Activated CD4-positive, alpha-beta memory T cell treated with anti-CD3 and anti-CD28 coated beads for 36 hours (primary cell): ENCODE measurements at places on chromosomes 2 and 18. TPM values are rescaled to one million over a fixed set of nuclear protein-coding genes. Genes with fewer than 3 reads are reported as not detected.

DNA sequence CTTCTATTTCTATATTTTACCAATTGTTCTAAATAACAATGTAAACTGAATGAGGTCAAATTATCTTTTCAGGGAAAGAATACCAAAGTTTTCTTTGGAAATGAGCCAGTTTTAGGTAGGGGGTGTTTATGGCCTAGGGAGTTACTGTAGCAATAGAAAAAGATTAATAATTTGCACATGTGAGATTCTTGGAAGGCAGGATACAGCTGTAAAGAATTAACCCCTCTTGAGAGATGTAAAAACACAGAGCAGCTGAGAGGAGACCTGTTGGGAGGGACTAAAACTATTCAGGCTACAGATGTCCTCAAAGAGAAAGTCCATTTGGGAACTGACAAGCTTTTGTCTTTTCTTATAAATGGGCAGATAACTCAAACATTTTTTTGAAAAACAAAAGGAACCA lies 182.2 kb downstream of the FIGN start:
- DNase-seq = no peak
- H3K27me3 ChIP-seq = no peaks in the 10 kb centered on the region
- no peaks in the 10 kb centered on the region for H3K4me1 ChIP-seq
- H3K27ac ChIP-seq = no peak overlapping the region

- H3K4me1 ChIP-seq = no peaks in the 10 kb centered on the region
- no peaks in the 10 kb centered on the region for H3K36me3 ChIP-seq
- no peak overlapping the region for H3K4me3 ChIP-seq
- peaks cover 7% of the 10 kb centered on the region for H3K27me3 ChIP-seq
Observed at GRCh38 chr2:71851094-71851750, 296.4 kb downstream of the CYP26B1 start.

DNA sequence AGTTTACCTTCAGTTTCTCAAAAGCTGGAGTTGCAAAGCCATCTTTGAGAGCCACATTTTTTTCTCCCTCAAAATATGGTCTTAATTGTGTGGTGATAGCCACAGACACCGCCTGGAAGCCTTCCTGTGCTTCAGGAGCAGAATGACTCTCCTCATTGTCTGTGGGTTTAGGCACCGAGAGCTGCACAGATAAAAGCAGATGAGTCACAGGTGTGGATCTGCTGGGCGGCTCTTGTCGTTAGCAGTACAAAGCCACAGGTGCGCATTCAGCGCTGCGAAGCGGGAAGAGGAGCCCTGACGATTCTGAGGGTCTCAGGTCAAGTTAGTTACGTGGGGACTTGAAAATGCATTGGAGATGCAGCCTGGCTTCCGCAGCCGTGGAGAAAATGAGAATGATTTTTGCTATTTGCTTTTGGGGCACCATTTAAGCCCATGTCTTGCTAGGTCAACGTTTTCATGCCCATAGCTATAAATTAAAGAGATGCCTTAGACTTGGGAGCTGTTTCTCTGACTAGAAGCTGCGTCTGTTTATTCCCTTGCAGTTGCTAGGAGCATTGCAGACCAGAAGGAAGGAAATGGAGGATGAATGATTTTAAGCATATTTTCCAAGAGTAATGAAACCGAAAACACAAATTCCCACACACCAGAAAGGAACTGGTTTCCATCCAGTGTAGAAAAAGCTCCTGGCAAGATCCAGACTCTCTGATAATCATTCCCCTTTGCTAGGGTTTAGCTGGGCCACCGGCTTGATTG lies 51.5 kb downstream of the KLHL29 start:
- H3K27me3 ChIP-seq = peaks cover 14% of the 10 kb centered on the region
- DNase-seq = peak; percentile 55
- H3K36me3 ChIP-seq = peaks cover under 1% of the 10 kb centered on the region
- no peak overlapping the region for H3K4me3 ChIP-seq
- H3K27ac ChIP-seq = no peak overlapping the region

GRCh38 chr2:121375621-121376159 lies 90.7 kb upstream of the TFCP2L1 start:
- H3K27me3 ChIP-seq = no peaks in the 10 kb centered on the region
- H3K36me3 ChIP-seq = peaks cover 60% of the 10 kb centered on the region
- DNase-seq = no peak
- no peak overlapping the region for H3K27ac ChIP-seq

GRCh38 chr2:147198651-147199171 lies 646.1 kb upstream of the ACVR2A start:
- H3K27ac ChIP-seq = no peak overlapping the region
- no peaks in the 10 kb centered on the region for H3K4me1 ChIP-seq
- H3K4me3 ChIP-seq = no peak overlapping the region
- H3K36me3 ChIP-seq = no peaks in the 10 kb centered on the region
- H3K27me3 ChIP-seq = no peaks in the 10 kb centered on the region

DNA sequence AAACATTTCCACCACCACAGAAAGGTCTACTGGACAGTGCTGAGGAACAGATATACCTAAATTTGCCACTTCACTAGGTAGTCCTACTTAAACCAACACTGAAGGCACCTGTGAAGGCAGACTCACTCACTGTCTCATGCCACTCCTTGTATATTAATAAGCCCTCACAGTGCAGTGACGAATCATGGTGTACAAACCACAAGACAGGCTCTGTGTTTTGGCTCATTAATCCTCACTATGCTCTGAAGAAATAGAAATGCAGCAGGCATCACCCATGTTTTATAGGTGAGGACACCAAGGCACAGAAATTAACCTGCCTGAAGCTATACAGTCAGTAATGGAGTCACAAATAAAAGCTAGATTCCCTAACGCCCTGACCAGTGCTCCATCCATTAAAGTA lies 44.3 kb downstream of the BARD1 start:
- H3K36me3 ChIP-seq = peaks cover 55% of the 10 kb centered on the region
- DNase-seq = no peak
- H3K4me3 ChIP-seq = no peak overlapping the region
- H3K4me1 ChIP-seq = no peaks in the 10 kb centered on the region

- H3K4me1 ChIP-seq = no peaks in the 10 kb centered on the region
- no peaks in the 10 kb centered on the region for H3K36me3 ChIP-seq
- H3K4me3 ChIP-seq = no peak overlapping the region
- H3K27ac ChIP-seq = no peak overlapping the region
- H3K27me3 ChIP-seq = no peaks in the 10 kb centered on the region
Observed at GRCh38 chr2:40535972-40536371, 84.1 kb upstream of the SLC8A1 start.

- no peak overlapping the region for H3K4me3 ChIP-seq
- no peaks in the 10 kb centered on the region for H3K4me1 ChIP-seq
- H3K36me3 ChIP-seq = no peaks in the 10 kb centered on the region
- peaks cover 6% of the 10 kb centered on the region for H3K27me3 ChIP-seq
- no peak for DNase-seq
Observed at GRCh38 chr2:170523506-170523905, 191.6 kb upstream of the SP5 start.

GRCh38 chr18:63074981-63075404 lies 244.6 kb downstream of the BCL2 start:
- H3K27ac ChIP-seq = no peak overlapping the region
- H3K27me3 ChIP-seq = peaks cover 13% of the 10 kb centered on the region
- H3K4me3 ChIP-seq = peak overlapping the region; percentile 78
- DNase-seq = peak; percentile 75
- H3K4me1 ChIP-seq = peaks cover 11% of the 10 kb centered on the region

Gene NRP2
- total RNA-seq = 2.6 TPM

DNA sequence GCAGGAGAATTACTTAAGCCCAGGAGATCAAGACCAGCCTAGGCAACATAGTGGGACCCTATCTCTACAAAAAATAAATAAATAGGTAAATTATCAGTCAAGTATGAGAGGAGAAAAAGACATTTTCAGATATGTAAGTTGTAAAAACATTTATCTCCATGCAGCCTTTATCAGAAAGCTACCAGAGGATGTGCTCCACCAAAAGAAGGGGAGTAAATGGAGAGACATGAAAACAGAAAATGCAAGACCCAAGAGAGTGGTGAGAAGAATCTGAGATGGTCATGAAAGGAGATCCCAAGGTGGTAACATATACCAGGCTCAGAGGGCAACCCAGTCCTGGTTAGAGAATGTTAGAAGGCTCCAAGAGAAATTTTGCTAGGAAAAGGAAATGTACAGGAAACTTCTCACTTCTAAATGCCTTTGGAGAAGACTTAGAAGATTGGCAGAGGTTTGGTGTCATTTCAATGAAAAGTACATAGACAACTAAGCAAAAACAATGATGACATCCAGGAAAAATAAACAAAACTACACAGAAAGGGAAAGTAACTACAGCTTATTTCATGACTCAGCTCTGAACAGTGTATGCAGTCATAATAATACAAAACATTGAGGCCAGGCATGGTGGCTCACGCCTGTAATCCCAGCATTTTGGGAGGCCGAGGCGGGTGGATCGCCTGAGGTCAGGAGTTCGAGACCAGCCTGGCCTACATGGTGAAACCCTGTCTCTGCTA lies 19.5 kb downstream of the CIB4 start:
- no peak overlapping the region for H3K27ac ChIP-seq
- peaks cover 17% of the 10 kb centered on the region for H3K27me3 ChIP-seq
- no peak overlapping the region for H3K4me3 ChIP-seq
- H3K4me1 ChIP-seq = no peaks in the 10 kb centered on the region
- no peaks in the 10 kb centered on the region for H3K36me3 ChIP-seq
- no peak for DNase-seq

Gene CHAC2
- 15.0 TPM for total RNA-seq

GRCh38 chr2:68385220-68385906 lies 20.3 kb downstream of the PLEK start:
- no peak overlapping the region for H3K4me3 ChIP-seq
- no peaks in the 10 kb centered on the region for H3K36me3 ChIP-seq
- H3K27me3 ChIP-seq = no peaks in the 10 kb centered on the region
- no peak overlapping the region for H3K27ac ChIP-seq
- peak; percentile 62 for DNase-seq

Gene TYMS
- 281 TPM for total RNA-seq

DNA sequence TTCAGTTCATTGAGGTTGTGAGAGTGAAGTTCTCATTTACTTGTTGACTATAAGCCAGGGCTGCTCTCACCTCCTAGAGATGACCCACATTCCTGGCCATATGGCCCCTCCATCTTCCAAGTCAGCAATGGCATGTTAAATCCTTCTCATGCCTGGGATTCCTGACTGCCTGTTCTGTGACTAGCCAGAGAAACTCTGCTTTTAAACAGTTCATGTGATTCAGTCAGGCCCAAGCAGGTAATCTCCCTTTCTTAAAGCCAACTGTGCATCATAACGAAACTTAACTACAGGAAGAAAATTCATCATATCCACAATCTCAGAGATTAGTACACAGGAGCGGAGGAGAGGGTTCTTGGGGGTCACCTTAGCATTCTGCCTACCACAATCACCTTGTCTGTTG lies 11.5 kb downstream of the DPP4 start:
- DNase-seq = no peak
- peak overlapping the region; percentile 66 for H3K27ac ChIP-seq
- no peaks in the 10 kb centered on the region for H3K27me3 ChIP-seq
- no peak overlapping the region for H3K4me3 ChIP-seq
- peaks cover 9% of the 10 kb centered on the region for H3K36me3 ChIP-seq

DNA sequence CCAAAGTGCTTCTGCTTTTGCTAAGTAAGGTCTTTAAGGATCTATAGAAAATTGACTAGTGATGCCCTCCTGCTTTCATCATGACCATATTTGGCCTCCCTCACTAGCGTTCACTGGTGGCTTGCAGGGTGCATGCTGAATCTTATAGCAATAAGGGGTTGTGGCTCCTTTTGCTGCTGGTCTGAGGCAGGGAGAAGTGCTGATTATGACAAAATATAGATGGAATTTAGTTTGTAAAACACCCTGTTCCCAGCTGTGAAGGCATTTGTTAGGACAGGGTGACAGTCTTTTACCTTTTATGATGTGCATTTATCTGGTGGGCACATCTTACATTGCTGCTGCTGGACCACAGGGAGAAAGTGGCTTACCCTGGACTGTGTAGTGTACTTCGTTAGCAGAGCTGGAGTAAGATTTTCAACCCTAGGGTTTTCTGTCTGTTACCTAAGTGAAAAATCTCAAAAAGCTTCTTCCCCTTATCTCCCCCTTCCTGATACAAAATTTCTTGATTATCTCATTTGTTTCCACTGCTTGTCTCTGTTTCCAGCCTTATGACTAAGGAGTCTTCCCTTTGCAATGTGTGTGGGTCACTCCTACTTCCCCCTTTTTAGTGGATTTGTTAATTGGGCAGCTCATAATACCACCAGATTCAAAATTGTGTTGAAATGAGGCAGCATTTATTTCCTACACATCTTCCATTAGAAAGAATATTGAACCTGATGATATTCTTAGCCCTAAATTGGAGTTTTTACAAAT lies 21.2 kb upstream of the RPL37A start:
- H3K36me3 ChIP-seq = peaks cover 22% of the 10 kb centered on the region
- H3K4me3 ChIP-seq = no peak overlapping the region
- DNase-seq = no peak
- peaks cover 15% of the 10 kb centered on the region for H3K4me1 ChIP-seq

DNA sequence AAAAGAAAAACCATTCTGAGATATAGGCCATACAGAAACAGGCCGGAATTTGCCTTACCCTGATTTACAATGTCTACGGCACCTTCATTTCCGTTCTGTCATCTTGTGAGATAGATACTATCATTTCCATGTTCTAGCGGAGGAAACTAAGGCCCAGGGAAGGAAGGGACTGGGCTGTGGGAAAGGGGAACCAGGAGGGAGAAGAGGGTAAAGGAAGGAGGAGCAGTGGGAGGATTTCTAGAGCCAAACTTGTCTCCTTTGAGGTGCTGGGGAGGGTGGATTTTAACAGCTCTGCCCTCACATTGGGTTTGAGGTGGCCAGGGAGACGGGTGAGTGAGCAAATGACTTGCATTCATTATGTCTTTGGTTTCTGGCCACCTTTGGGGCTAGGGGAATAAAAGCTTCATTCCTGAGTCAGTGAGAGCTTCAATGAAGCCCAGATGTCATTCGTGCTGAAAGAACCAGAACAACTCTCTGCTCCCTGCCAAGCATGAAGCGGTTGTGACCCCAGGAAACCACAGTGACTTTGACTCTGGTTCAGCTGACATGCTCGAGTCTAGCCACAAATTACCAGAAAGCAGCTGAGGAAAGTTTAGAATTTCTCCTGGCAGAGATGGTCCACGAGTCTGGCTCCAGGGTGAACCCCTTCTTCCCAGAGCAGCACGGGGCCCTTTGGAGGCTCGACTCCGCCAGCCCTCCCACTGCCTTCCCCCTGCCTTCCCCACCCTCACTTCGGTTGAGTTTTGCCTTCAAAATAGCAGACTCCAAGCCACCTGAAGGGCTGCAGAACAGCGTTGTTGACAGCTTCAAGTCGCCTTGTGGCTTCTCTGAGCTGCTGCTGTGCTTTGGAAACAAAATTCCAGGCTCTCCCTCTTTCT lies 3.8 kb downstream of the ACTG2 start:
- peaks cover 23% of the 10 kb centered on the region for H3K4me1 ChIP-seq
- H3K4me3 ChIP-seq = no peak overlapping the region
- H3K27me3 ChIP-seq = no peaks in the 10 kb centered on the region
- H3K27ac ChIP-seq = peak overlapping the region; percentile 73
- peak; percentile 62 for DNase-seq
- H3K36me3 ChIP-seq = no peaks in the 10 kb centered on the region

GRCh38 chr18:78419171-78419570 lies 560.4 kb upstream of the SALL3 start:
- no peaks in the 10 kb centered on the region for H3K27me3 ChIP-seq
- H3K36me3 ChIP-seq = no peaks in the 10 kb centered on the region
- no peak overlapping the region for H3K4me3 ChIP-seq
- no peak overlapping the region for H3K27ac ChIP-seq
- DNase-seq = no peak

GRCh38 chr18:49459404-49460171 lies 857 bp downstream of the DYM start:
- no peaks in the 10 kb centered on the region for H3K27me3 ChIP-seq
- peak overlapping the region; percentile 71 for H3K4me3 ChIP-seq
- no peaks in the 10 kb centered on the region for H3K36me3 ChIP-seq
- peak overlapping the region; percentile 29 for H3K27ac ChIP-seq
- peaks cover 43% of the 10 kb centered on the region for H3K4me1 ChIP-seq

- H3K4me1 ChIP-seq = peaks cover 59% of the 10 kb centered on the region
- H3K27ac ChIP-seq = peak overlapping the region; percentile 29
- H3K4me3 ChIP-seq = no peak overlapping the region
- no peaks in the 10 kb centered on the region for H3K27me3 ChIP-seq
- peaks cover 2% of the 10 kb centered on the region for H3K36me3 ChIP-seq
Observed at GRCh38 chr2:68190991-68191731, 33.5 kb downstream of the PNO1 start.

Gene CLEC4F
- total RNA-seq = not detected
